ENCODE measurements at places on chromosomes 2 and 18. TPM values are rescaled to one million over a fixed set of nuclear protein-coding genes. Genes with fewer than 3 reads are reported as not detected.

The REG3G gene
- not detected for total RNA-seq

The ZNF397 gene
- 7.5 TPM for total RNA-seq

The NYAP2 gene
- total RNA-seq: not detected

The PIK3C3 gene
- 30.6 TPM for total RNA-seq

The GALM gene
- 8.6 TPM for total RNA-seq

The CNOT9 gene
- total RNA-seq: 58.5 TPM

The CD8B2 gene
- not detected for total RNA-seq

The TMEM163 gene
- not detected for total RNA-seq

The CHPF gene
- 168 TPM for total RNA-seq

The CD226 gene
- not detected for total RNA-seq

The NEU2 gene
- total RNA-seq: not detected

The PPP1R7 gene
- 77.1 TPM for total RNA-seq

The DLX2 gene
- 0.92 TPM for total RNA-seq

Data from airway epithelial cell (primary cell).